CD8-positive, alpha-beta T cell (primary cell): ENCODE measurements at places on chromosomes 2 and 18. TPM values are rescaled to one million over a fixed set of nuclear protein-coding genes. Genes with fewer than 3 reads are reported as not detected.

The CXCR1 gene
- total RNA-seq = not detected

The MYO3B gene
- not detected for total RNA-seq

The ASAP2 gene
- not detected for total RNA-seq

The SIGLEC15 gene
- total RNA-seq = not detected

The IRS1 gene
- 5.6 TPM for total RNA-seq

The AKAIN1 gene
- total RNA-seq = not detected

The IER3IP1 gene
- total RNA-seq = 2.8 TPM

The TUBB8B gene
- not detected for total RNA-seq

The ALLC gene
- not detected for total RNA-seq

The SLC19A3 gene
- not detected for total RNA-seq

The POTEJ gene
- not detected for total RNA-seq

The PDE6D gene
- total RNA-seq = 5.6 TPM

The DYNAP gene
- not detected for total RNA-seq

The PLEK gene
- total RNA-seq = 11.6 TPM

The SLC16A14 gene
- total RNA-seq = 0.71 TPM

The ALMS1 gene
- total RNA-seq = 16.4 TPM

The DSC1 gene
- 2.7 TPM for total RNA-seq

The RUFY4 gene
- 0.44 TPM for total RNA-seq

The LAPTM4A gene
- 92.4 TPM for total RNA-seq

The HOXD12 gene
- total RNA-seq = not detected

The CPO gene
- total RNA-seq = not detected

The RIT2 gene
- total RNA-seq = not detected

The SNORC gene
- total RNA-seq = 0.16 TPM

The LRPPRC gene
- total RNA-seq = 67.2 TPM

The GATA6 gene
- 4.0 TPM for total RNA-seq

The STARD6 gene
- not detected for total RNA-seq

The C2orf74 gene
- 1.3 TPM for total RNA-seq

The CTIF gene
- total RNA-seq = 2.0 TPM

The HMSD gene
- not detected for total RNA-seq

The IL1RL2 gene
- total RNA-seq = not detected

The PGAP1 gene
- total RNA-seq = 11.6 TPM

The KIF1A gene
- total RNA-seq = not detected

The RESP18 gene
- not detected for total RNA-seq
